ENCODE measurements at places on chromosomes 6 and 20. TPM values are rescaled to one million over a fixed set of nuclear protein-coding genes. Genes with fewer than 3 reads are reported as not detected.

COL9A1 gene
- 1.2 TPM for total RNA-seq

DNA sequence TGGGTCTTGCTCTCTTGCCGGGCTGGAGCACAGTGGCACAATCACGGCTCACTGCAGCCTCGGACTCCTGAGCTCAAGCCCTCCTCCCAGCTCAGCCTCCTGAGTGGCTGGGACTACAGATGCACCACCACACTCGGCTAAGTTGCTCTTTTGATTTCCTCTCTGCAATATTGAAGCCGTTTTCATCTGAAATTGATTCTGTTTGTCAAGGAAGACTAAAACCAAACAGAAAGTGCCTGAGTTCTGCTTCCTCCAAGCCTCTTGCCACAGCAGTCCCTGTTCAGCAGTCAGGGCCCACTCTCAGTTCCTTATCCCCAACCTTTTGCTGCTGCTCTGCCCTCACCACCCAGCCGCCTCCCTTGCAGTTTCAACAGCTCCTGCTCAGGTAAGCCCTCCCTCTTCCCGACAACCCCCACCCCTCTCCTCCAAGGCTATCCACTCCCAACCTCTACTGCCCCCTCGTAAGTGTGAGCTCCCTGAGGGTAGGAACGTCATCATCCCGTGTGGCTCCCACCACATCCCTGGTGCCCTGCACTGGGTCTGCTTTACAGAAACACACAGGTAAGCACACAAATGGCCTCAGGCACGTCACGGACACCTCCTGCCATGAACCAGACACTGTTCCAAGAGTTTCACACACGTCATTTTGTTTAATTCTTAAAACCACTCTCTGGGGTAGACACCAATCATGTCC, 70.7 kb upstream of the TAB2 start:
- DNase-seq, result no peak
- H3K36me3 ChIP-seq, result no peaks in the 10 kb centered on the region
- no peak overlapping the region for H3K4me3 ChIP-seq
- no peaks in the 10 kb centered on the region for H3K4me1 ChIP-seq
- peak overlapping the region; percentile 48 for H3K27ac ChIP-seq
- no peaks in the 10 kb centered on the region for H3K27me3 ChIP-seq

RGS19 gene
- 26.9 TPM for total RNA-seq

SCRT2 gene
- not detected for total RNA-seq

DNA sequence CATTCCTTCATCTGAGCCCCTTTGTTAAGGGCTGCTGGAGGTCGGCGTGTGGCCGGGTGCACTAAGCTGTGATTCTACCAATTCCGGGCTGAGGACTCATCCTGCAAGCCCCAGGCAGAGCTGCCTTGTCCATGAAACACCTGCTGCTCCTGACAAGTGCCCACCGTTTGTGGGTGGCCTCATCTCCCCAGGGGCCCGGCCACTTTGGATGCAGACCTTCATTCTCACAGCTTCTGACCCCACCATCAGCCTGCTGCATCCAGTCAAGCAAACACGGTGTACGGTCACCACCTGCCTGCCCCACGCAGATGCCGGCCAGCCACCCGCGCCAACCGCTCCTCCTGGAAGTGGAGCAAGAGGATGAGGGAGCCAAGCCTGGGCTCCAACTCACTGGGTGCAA, 382.7 kb downstream of the THBS2 start:
- no peak for DNase-seq
- H3K27me3 ChIP-seq, result no peaks in the 10 kb centered on the region
- no peak overlapping the region for H3K27ac ChIP-seq
- no peaks in the 10 kb centered on the region for H3K4me1 ChIP-seq

- H3K4me1 ChIP-seq, result no peaks in the 10 kb centered on the region
- H3K36me3 ChIP-seq, result no peaks in the 10 kb centered on the region
- H3K4me3 ChIP-seq, result no peak overlapping the region
- H3K27ac ChIP-seq, result no peak overlapping the region
- DNase-seq, result no peak
- no peaks in the 10 kb centered on the region for H3K27me3 ChIP-seq
These were observed 930.1 kb upstream of the MAN1A1 start for GRCh38 chr6:120279466-120280167.

DNA sequence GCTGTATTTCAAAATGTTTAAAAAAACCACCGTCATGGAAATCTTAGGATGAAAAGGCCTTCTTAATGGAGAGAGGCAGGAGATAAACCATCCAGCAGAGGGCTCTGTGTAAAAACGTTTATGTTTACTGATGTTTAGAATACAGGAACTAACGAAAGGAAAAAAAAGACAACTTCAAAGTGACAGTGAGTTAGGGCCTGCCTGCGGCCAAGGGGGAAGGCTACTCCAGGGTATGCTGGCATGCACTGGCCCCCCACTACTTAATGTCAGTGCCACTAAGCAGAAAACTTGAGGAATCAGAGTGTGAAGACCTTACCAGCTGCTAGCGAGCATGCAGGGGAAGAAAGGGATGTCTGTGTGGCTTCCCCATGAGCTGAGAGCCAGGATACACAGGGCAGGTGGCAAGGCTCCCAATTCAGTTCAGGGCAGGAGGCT, 47.7 kb downstream of the AKAP7 start:
- no peaks in the 10 kb centered on the region for H3K27me3 ChIP-seq
- DNase-seq, result no peak
- H3K27ac ChIP-seq, result no peak overlapping the region
- H3K4me3 ChIP-seq, result peak overlapping the region; percentile 13

DNA sequence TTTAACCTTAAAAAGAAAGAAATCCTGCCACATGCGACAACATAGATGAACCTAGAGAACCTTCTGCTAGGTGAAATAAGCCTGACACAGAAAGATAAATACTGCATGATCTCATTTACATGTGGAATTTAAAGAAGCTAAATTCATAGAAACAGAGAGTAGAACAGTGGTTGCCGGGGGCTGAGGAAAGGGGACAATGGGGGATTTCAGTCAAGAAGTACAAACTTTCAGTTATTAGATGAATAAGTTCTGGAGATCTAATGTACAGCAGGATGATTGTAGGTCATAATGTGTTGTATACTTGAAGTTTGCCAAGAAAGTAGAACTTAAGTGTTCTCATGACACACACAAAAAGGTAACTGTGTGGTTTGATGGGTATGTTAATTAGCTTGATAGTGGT, 204.3 kb upstream of the PRSS16 start:
- DNase-seq, result no peak
- no peaks in the 10 kb centered on the region for H3K27me3 ChIP-seq
- no peak overlapping the region for H3K4me3 ChIP-seq
- no peaks in the 10 kb centered on the region for H3K4me1 ChIP-seq

- H3K27me3 ChIP-seq, result no peaks in the 10 kb centered on the region
- no peaks in the 10 kb centered on the region for H3K4me1 ChIP-seq
- H3K27ac ChIP-seq, result no peak overlapping the region
- no peak for DNase-seq
These were observed 368.1 kb upstream of the MARCKS start for GRCh38 chr6:113488812-113489685.

DNA sequence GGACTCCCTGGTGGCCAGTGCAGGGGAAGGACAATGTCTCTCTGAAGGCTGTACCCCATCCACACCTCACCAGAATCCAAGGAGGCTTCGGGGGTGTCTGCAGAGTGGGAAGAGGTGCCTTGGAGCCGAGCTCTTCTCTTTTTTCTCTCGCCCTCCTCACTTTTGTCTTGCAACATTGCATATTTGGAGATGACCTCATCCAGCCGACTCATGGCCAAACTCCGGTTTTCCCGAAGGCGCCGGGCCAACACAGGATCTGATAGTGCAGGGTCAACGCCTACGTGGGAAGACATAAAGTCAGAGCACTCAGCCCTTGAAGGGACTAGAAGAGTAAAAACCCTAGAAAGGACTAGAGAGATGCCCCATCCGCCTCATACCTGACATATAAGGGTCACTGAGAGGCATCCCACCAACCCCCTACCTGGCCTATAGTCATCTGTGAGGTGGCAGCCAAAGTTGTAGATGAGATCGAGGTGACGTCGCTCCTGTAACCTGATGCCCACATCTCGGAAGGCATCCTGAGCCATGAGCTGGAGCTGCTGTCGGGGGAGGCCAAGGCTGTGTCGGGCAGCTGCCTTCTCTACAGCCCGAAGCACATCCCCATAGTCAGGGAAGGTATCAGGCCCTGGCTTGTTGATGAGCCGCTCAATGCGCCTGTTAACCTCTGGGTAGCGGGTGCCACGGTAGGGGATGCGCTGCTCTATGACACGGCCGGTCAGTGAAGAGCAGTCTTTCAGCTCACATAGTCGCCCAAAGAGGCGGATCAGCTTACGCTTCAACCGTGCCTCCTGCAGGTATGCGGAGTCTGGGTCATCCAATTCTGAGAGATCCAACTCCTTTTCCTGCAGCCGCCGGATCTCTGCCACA, 3.0 kb upstream of the ZBTB22 start:
- no peak overlapping the region for H3K4me3 ChIP-seq
- H3K27ac ChIP-seq, result peak overlapping the region; percentile 8
- peaks cover 68% of the 10 kb centered on the region for H3K4me1 ChIP-seq
- H3K27me3 ChIP-seq, result no peaks in the 10 kb centered on the region
- peak; percentile 51 for DNase-seq

DNA sequence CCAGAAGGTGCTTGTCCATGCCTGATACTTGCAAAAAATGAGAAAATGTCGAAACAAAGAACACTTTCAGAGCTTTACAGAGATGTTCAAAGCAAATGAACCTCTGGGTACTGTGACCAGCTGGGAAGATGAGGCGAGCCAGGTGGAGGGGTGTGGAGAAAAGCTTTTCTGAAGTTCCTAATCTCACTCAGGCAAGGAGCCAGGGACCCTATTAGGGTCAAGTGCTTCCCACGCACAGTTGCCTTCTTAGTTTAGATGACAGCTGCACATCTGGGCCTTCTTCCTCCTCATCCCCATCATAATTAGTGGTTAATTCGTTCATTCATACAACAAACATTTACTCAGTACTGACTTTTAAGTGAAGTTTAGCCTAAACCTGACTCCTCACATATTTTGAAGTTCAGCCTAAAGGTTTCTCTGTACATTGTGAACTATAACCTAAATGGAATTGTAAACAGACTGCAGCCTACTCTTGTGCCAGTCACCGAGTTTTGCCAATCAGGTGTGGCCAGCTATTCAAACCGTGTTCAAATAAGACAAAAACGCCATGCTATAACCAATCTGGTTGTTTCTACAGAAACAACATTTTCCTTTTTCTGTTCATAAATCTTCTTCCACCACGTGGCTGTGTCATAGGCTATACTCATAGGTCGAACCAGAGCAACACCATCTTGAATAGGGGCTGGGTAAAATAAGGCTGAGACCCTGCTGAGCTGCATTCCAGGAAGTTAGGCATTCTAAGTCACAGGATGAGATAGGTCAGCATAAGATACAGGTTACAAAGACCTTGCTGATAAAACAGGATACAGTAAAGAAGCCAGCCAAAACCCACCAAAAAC, 19.3 kb upstream of the AHCY start:
- no peaks in the 10 kb centered on the region for H3K4me1 ChIP-seq
- no peak overlapping the region for H3K4me3 ChIP-seq
- no peak overlapping the region for H3K27ac ChIP-seq
- H3K27me3 ChIP-seq, result no peaks in the 10 kb centered on the region
- no peaks in the 10 kb centered on the region for H3K36me3 ChIP-seq
- no peak for DNase-seq

- no peaks in the 10 kb centered on the region for H3K4me1 ChIP-seq
- no peaks in the 10 kb centered on the region for H3K36me3 ChIP-seq
- no peak overlapping the region for H3K4me3 ChIP-seq
- DNase-seq, result no peak
These were observed 241.8 kb upstream of the MMS22L start for GRCh38 chr6:97524811-97525210.

STX11 gene
- 5.3 TPM for total RNA-seq
